ENCODE measurements at places on chromosomes 13 and 19. TPM values are rescaled to one million over a fixed set of nuclear protein-coding genes. Genes with fewer than 3 reads are reported as not detected.

KIRREL2 gene
- total RNA-seq = under 0.01 TPM

DBP gene
- 6.9 TPM for total RNA-seq

CEACAM19 gene
- total RNA-seq = 2.6 TPM

TINCR gene
- total RNA-seq = not detected

PRR19 gene
- 0.86 TPM for total RNA-seq

ZNF878 gene
- under 0.01 TPM for total RNA-seq

POU2F2 gene
- 1.3 TPM for total RNA-seq

SLC6A16 gene
- 0.64 TPM for total RNA-seq

Data from fibroblast of villous mesenchyme (primary cell).